Activated naive CD4-positive, alpha-beta T cell treated with Interleukin-2 at 50 U/mL for 16 hours (primary cell): ENCODE measurements at places on chromosomes 3 and 15.

GRCh38 chr3:75982151-75982550 is 196.8 kb upstream of the ZNF717 start:
- DNase-seq = no peak

DNA sequence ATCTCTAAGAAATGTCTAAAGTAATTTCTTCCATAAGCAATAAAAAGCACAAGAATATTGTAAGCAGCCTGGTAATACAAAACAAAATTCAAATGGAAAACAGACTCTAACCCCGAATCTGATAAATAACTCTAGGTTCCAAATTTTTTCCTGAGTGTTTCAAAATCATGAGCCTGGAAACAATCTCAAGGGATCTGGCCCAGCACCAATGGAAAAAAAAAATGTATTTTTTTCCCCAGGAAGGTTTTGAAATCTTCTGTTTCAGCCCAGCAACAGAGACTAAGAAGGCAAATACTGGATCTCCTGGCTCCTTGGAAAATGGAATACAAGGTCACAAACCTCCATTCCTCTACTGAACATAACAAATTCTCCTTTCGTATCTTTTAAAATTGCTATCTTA is 13.0 kb downstream of the TBC1D2B start:
- DNase-seq = no peak

- DNase-seq = no peak
These were observed 132.8 kb upstream of the TTC14 start for GRCh38 chr3:180469149-180469548.

DNA sequence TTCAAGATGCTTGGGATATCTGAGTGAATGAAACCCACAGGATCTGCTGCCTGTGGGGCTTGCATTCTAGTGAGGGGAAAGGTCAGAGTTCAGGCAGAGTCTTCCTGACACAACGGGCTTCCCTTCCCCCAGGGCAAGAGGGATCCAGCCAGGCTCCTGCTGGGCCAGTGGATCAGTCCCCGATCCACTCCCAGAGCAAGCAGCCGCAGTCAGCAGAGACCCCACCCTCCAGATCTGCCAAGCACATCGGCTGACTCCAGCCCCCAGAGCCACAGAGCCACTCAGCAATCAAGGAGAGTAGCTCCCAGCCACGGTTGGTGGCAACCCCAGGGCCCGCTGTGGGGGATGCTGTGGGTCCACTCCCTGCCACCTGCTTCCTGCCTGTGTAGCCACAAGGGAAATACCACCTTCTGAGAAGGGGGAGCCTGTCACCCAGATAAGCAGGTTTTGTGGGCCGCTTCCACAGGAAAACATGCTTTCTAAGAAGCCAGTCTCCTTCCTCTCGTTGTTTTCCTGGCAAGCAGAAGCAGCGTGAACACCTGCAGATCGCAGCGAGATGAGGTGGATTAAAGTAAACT is 44.9 kb downstream of the CPN2 start:
- DNase-seq = peak; percentile 43

DNA sequence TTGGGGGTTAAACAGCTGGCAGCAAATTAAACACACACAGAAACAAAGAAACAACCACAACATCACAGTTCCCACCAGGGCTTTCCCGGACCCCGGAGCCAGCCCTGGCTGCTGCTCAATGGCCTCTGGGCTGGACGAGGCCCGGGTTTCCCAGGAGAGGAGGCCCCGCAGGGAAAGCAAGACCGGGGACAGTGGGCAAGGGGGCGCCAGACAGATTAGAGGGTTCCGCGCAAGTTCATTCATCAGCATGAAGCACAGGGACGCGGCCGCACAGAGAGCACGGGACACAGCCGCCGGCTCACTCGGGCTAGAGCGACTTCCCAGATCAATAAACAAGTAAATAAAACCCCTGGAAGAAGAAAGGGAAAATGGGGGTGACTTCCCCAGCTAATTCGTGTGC is 66.4 kb upstream of the RPL32 start:
- no peak for DNase-seq

DNA sequence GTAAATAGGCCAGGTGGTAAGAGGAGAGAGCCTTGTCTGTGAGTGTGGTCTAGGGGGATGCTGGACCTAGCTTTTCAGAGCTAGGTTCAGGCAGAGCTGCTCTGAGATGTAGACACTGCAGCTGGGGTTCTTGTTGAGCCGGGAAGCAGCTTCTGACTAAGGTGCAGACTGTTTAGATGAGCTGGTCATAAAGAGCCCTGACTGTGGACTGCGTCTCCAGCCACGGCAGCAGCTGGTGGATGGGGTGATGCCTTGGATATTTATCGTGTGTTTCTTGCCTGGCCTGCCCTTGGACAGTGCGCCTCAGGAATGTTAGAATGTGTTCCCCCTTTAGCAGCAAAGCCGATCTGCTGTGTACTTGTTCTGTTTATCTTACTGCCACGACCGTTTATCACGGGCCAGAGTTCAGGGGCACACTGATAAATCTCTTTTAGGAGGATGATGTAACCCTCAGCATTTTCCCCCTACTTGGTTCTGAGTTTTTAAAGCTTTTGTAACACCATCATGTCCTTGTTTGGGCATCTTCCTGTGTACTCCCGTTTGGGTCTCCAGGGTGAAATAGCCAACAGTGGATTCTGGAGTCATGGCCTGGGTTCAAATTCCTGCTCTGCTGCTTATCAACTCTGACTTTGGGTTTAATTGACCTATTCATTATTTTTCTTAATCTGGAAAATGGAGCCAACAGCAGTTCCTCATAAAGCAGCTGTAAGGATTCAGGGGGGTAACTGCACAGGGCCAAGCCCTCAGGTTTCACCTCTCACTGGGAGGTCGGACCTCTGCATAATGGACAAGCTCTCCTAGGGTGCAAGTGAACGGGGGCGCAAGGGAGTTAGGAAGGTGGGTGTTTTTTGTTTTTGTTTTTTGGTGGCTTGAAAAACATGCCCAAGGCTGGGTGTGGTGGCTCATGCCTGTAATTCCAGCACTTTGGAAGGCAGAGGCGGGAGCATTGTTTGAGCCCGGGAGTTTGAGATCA is 51.4 kb downstream of the FLNB start:
- DNase-seq = no peak

DNA sequence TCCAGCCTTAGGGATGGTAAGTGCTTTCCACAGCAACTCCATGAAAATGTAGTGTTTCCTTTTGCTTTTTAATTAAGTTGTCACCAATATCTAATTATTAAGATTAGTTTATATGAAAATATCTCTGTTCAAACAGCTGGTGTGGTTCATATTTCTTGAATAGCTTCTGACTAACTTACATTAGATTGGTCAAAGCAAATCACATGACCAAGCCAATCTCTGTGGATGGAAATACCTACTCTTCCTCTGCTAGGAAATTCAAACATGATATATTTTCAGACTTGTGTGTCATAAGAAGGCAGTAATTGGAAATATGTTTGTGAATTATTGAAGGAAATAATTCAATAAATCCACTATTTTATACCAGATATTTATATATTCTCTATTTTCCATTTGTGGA is 54.6 kb upstream of the CADM2 start:
- no peak for DNase-seq

GRCh38 chr3:37227870-37228549 is 53.6 kb upstream of the LRRFIP2 start:
- DNase-seq = no peak

- DNase-seq = no peak
These were observed 34.0 kb upstream of the CCK start for GRCh38 chr3:42300013-42300412.

DNA sequence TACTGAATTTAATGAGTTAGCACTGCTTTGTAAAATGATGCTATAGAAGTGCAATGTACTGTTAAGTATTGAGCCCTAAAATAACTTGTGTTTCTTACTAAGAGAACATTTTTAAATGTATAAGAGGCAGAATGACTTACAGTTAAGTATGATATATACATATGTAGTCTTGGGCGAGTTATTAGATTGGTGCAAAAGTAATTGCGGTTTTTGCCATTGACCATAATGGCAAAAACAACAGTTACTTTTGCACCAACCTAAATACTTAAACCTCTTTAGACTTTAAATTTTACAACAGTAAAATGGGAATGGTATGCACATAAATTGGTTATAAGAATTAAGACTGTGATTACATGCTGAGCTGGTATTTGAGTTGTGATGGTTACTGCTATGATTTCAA is 79.8 kb downstream of the CNTN3 start:
- DNase-seq = no peak

- no peak for DNase-seq
These were observed 10.1 kb downstream of the EFCAB12 start for GRCh38 chr3:129418041-129418973.

DNA sequence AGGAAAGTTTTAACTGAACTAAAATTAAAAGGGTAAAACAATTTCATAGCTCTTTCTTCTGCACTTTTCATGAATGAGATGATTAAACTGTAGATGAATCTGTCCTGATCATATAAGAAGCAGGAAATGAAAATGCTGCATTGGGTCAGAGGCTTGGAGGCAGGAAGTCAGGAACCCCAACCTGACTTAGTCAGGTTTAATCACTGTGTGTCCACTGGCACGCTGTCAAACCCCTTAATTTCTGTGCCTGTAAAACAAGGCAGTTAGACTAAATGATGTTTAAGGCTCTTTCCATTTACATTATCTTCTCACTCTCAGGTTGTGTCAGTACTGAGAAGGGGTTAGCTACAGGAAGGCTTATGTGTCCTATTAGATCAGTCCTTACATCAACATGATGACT is 193.3 kb upstream of the TTC14 start:
- DNase-seq = no peak

GRCh38 chr15:36294359-36294758 is 285.1 kb upstream of the CDIN1 start:
- DNase-seq = no peak

GRCh38 chr3:229183-229661 is 32.7 kb downstream of the CHL1 start:
- DNase-seq = no peak

DNA sequence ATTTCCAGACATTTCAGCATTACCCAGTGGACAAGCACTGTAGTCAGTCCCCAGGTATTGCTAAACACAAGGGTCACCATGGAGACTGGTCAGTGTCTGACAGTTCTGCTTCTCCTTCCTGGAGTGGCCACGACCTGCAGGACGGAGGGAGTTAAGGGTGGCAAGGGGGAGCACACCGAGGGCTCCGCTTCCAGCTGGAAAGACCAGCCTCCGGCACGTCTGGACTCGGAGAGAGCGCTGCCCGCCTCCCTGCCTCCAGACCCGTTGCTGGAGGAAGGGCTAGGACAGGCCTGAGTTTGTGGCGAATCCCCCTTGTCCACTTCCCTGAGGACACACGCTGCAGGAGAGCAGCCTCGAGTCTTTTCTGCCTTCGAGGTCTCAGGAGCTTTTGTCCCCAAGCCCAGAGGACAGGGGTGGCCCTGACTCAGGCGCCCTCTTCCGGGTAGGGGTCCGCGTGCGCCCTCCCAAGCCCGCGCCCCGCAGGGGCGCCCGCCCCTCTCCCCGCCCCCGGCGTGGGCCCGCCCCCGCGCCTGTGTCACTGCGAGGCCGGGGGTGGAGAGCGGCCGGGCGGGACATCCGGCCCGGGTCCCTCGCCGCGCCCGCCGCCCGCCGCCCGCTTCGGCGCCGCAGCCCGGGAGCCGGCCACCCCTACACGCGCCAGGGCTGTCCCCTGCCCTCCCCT is at the start of gene CHST14:
Gene CHST14, plus strand, starts transcription at position 562 of the 682 bp plus-strand sequence. CDS start 230 bp downstream, outside the sequence.
- DNase-seq = peak; percentile 58

GRCh38 chr3:37129871-37130270 is 44.5 kb downstream of the LRRFIP2 start:
- no peak for DNase-seq

GRCh38 chr15:50907601-50908208 is 778 bp upstream of the AP4E1 start:
- DNase-seq = peak; percentile 57

- no peak for DNase-seq
These were observed 50.8 kb upstream of the PLAAT1 start for GRCh38 chr3:193190146-193190786.

DNA sequence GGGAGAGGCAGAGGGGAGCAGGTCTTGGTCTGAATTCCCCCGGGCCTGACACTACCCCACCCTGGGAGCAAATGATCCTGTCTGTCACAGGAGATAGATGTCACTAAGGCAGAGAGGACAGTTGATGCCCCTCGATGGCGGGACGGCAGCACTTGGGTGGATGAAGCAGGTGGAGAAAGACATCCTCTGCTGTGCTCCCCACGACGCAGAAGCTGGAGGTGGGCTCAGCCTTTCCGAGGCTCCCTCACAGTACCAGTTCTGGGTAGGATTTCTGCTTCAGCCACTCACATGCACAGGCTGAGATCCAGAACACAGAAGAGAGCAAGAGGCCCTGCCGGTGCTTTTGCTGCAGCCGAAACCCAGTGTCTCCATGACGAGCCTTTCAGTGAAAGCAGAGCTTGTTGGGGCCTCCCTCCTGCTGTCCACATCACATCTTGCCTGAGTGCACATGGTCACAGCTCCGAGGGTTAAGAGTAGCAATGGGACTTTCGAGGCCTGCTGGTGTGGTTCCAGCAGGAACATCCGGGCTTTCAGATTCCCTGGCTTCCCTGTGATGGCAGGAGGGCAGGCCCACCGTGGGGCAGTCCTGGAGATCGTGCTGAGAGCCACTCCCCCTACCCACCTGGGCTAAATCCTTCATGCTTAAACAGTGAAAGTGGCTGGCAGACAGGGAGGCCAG is 107.3 kb upstream of the PRR20G start:
- DNase-seq = no peak

DNA sequence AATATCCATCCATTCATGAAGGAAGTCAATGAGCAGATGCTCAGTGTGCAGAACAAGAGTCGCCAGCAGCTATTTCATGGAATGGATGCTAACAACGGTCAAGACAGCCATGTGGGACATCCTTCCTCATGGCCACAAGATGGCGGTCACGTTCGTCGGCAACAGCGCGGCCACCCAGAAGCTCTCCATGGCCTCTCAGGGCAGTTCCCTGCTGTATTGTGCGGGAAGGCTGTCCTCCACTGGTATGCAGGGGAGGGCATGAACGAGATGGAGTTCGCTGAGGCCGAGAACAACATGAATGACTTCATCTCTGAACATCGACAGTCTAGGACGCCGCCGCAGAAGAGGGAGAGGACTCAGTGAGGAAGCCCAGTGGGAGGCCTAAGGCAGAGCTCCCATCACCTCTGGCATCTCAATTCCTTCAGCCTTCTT is 208.3 kb downstream of the TJP1 start:
- DNase-seq = no peak

- no peak for DNase-seq
These were observed 92.0 kb upstream of the VGLL3 start for GRCh38 chr3:87082796-87083440.
